ENCODE measurements at places on chromosomes 3 and 15. TPM values are rescaled to one million over a fixed set of nuclear protein-coding genes. Genes with fewer than 3 reads are reported as not detected.

Gene BTBD1
- 62.0 TPM for polyA plus RNA-seq

DNA sequence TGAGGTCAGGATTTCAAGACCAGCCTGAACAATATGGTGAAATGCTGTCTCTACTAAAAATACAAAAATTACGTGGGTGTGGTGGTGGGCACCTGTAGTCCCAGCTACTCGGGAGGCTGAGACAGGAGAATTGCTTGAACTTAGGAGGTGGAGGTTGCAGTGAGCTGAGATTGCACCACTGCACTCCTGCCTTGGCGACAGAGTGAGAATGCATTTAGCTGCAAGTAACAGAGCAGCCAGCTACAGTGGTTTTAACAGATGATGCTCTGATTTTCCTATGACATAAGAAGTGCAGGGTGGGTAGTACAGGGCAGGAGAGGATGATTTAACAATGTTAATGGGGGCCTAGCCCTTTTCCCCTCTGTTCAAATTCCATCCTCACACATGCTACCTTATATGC lies 267.9 kb downstream of the RPLP1 start:
- DNase-seq = no peak

- DNase-seq = no peak
Measured at GRCh38 chr3:133377396-133377795, 22.5 kb upstream of the BFSP2 start.

DNA sequence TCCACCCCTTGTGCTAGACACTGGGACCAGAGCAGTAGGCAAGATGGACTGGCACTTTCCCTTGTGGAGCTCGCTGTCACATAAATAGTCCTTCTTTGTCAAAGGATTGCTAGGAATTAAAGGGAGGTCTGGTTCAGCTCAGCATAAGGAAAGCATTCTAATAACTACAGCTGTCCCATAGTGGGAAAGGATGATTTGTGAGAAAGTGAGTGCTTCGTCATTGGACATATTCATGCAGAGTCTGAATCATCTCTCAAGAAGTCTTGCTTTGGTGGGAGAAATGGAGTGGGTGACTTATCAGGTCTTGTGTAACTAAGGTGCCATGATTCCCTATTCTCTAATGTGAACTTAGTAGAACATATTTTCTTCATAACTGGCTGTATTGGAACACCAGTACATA lies 14.7 kb downstream of the PPARG start:
- no peak for DNase-seq

DNA sequence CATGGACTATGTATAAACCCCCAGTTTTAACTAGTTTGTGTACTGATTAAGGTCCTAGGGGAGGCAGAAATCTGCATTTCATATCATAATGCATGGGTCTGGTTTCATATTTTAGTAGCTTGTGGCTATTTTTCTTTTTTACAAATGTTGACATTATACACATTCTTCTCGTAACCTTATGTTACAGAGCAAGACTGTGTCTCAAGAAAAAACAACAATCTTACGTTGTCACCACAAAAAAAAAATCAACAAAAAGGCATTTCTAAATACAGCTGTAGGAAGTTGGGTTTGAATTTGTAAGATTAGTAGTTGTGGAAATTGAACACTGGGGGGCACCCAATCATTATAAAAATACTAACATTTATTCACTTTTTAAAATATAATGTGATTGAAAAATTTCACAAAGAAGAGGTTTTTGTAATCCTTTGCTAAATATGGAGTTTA lies 17.9 kb downstream of the SERP1 start:
- no peak for DNase-seq

DNA sequence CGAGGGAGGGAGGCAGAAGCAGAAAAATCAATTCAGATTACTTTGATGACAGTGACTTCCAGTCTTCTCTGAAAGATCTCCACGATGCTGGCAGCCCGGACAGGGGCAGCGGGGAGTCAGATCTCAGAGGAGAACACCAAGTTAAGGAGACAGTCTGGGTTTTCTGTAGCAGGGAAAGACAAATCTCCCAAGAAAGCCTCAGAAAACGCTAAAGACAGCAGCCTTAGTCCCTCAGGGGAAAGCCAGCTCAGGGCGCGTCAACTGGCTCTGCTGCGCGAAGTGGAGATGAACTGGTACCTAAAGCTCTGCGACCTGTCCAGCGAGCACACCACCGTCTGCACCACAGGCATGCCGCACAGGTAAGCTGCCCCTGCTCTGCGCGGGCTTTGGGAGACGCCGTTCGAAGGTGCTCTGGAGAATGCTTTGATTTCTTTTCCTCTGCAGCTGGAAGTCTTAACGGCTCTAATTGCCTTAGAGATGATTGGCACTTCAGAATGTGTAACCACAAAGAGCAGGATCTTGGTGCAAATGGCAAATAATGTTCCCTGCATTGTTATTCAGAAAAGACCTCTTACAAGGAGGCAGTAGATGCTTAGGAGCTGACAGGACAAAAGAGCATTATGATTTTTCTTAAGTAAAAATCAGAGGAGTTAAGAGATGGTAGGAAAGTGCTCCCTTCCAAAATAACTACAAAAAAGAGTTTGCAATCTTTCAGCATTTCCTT lies at the start of gene KCNAB1:
Gene KCNAB1, plus strand, starts transcription at position 51 of the 724 bp plus-strand sequence.
- DNase-seq = no peak

Gene ATP8B4
- polyA plus RNA-seq = 5.0 TPM
